ENCODE measurements at places on chromosomes 2 and 18.

GRCh38 chr2:238865015-238865719, 17.3 kb downstream of the TWIST2 start:
- no peak for DNase-seq

- no peak for DNase-seq
These were observed 1.1 kb upstream of the B3GNT2 start for GRCh38 chr2:62194558-62195420.

GRCh38 chr18:38843291-38843690, 1277.7 kb upstream of the CELF4 start:
- DNase-seq, result no peak

DNA sequence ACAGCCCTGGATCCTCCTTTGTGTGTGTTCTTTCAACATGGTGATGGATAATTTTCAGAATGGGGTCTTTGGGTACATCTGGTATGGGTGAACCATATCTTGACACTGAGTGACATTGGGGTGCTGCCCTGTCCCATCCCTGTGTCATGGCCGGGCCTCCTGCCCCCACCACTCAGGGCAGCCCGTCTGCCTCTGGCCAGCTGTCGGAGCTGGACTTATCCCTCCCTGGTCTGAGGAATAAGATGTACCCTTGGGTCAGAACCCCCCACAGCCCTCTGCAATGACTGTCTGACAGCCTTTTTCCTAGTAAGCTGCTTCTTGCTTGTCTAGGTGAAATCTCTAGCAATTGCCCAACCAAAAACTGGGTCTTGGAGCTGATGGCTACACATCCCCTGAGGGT, 142.9 kb downstream of the SH3RF3 start:
- no peak for DNase-seq

GRCh38 chr18:24089515-24090337, 49.1 kb upstream of the CABYR start:
- DNase-seq, result no peak

GRCh38 chr2:169759987-169760386, 26.4 kb downstream of the KLHL23 start:
- DNase-seq, result no peak

DNA sequence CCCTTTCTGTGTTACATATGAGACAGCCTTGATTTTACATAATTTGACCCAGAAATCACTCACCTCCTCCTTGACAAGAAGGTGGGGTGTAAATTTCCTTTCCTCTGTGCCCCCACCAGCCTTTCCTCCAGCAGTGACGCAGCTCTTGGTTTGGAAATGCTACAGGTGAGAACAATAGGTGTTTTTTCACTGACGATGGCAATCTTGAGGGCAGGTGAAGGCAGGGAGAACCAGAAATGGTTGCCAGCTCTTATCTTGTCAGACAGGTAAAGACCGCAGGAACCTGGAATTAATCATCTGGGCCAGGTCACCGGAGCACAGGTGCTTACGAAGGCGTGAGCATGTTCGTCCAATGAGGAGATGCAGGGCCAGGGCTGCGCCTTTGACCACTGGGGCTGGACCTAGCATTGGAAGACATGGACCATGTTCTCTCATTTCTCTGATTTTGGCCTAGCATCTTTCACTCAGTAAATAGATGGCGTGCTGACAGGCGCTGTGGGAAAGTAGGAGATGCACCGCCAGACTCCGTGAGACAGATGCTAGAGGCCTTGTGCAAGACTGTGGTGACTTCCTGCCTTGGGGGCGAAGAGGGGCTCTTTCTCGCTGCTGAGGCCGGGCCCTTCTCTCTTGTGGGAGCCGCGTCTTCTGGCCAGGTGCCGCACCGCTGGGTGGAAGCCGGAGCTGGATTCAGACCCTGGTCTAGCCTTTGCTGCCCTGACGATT, 4.0 kb downstream of the CIDEA start:
- DNase-seq, result no peak

DNA sequence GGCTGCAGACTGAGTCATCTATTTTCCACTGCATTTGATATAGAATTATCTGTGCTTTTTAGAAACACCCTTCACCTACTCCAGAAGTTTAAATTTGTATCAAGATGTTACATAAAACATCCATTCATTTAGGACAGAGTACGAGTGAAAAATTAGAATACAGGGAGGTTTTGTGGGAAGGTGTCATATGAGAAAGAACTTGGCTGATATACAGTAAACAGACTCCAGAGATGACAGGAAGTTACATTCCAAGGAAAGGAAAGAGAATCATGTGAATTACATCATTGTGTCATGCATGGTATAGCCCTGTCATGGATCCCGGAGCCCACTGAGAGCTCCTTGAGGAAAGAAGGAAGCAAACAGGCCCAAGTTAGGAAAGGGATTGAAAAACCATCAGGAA, 341.5 kb upstream of the PKDCC start:
- no peak for DNase-seq

- no peak for DNase-seq
These were observed 28.0 kb downstream of the ST6GAL2 start for GRCh38 chr2:106857882-106858478.

- no peak for DNase-seq
These were observed 33.1 kb downstream of the NETO1 start for GRCh38 chr18:72834731-72835130.

- no peak for DNase-seq
These were observed 12.2 kb upstream of the NPAS2 start for GRCh38 chr2:100807707-100808106.

- DNase-seq, result no peak
These were observed 211.4 kb upstream of the THUMPD2 start for GRCh38 chr2:39990335-39990900.

DNA sequence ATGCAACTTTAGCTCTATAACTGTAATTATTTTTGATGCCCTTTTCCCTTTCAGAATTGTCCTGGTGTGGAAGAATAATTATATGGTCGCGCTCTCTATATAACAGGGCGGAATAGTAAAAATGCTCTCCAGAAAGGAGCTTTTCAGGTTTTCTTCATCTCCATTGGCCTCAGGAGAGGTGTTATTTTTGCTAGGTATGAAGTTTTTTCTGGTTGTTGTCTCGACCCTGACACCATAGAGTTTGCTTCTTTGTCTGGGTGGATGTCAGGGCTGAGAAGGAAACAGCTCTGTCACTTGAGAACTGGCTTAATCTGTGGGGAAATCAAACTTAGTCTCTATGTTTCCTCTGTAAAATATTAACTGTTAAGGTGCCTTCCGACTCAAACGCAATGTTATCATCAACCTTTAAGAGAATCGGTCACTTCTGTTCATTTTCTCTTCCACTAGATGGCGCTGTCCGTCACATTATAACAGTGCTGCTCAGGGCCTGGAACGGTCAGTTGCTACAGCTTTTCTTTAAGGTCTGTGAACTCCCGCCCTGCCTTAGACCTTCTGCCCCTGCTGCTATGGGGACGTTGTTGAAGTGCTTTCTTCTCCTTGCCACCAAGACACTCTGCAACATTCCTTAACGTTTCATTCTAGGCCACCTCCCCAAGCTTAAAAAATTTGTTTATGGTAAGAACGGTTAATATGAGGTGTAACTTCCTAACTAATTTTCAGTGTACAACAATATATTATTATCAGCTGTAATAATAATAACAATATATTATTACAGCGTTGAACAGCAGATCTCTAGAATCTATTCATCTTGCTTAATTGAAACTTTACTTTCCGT, 23.8 kb upstream of the SERPINB12 start:
- peak; percentile 41 for DNase-seq

GRCh38 chr2:4175343-4175742, 472.0 kb downstream of the DCDC2C start:
- no peak for DNase-seq

DNA sequence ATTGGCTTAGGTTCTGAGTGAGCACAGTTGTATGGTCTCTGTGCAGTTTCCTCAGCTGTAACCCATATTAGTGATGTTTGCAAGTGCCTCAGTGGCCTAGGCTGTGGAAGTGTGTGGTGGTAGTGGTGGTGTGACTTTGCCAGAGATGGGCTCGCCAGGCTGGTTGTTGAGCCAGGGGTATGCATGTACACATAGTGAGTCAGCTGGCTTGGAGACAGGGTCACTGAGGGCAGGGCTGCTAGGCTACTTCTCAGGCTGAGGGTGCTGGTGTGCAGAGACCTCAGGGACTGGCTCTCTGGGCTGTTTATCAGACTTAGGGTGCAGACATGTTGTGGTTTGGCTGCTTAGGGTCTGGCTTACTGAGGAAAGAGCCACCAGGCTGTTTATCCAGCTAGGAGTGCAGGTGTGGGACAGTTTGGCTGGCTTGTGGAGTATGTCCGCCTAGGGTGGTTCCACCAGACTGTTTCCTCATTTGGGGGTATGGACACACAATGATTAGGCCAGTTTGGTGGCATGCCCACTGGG, 15.0 kb downstream of the APLF start:
- no peak for DNase-seq

GRCh38 chr2:14933753-14934152, 301.2 kb downstream of the LRATD1 start:
- DNase-seq, result no peak

DNA sequence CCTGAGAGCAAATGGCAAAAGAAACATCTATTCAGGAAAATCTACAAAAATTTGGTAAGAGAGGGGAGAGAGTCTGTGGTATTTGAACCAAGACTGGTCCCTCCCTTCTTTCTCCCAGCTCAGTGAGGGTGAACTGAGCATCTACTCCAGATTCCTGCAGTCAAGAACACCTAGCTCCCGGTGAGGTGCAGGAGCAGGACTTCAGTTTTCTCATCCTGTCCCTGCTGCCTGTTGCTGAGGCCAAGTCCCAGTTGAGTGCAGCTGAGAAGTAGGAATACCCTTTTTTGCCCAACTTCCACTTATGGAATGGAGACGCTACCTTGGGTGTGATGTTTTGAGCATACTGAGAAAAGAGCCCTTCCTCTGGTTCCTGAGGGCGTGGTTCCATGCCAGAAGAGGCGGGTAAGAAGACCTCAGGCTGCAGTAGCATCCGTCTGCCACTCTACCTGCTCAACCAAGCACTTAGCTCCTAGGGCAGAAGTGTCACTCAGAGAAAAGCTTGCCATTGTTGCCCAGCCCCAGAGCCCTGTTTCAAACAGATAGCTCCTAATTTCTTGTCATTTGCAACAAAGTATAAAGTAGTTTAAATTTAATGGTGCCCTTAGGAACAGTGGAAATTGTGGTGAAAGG, 112.9 kb downstream of the SOS1 start:
- DNase-seq, result no peak

DNA sequence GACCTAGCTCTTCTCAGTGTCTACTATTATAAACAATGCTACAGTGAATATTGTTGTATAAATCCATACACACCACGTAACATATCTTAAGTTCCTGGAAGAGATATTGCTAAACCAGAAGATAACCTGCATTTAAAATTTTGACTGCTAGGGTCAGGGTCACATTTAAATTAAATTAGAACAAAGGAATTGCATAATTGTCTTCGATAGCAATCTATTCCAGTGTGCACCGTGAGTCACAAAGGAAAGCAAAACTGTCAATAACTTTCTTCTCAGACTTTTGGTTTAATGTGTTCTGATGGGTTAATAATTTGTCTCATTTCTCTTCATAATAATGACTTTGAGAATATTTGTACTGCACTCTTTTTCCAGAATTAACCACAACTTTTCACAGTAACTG, 4.2 kb downstream of the GEN1 start:
- no peak for DNase-seq

- no peak for DNase-seq
These were observed 46.8 kb upstream of the DNMT3A start for GRCh38 chr2:25388491-25388890.

GRCh38 chr2:225893151-225893550, 493.6 kb downstream of the NYAP2 start:
- DNase-seq, result no peak

GRCh38 chr2:161102770-161103450, 57.3 kb upstream of the TANK start:
- DNase-seq, result peak; percentile 18

DNA sequence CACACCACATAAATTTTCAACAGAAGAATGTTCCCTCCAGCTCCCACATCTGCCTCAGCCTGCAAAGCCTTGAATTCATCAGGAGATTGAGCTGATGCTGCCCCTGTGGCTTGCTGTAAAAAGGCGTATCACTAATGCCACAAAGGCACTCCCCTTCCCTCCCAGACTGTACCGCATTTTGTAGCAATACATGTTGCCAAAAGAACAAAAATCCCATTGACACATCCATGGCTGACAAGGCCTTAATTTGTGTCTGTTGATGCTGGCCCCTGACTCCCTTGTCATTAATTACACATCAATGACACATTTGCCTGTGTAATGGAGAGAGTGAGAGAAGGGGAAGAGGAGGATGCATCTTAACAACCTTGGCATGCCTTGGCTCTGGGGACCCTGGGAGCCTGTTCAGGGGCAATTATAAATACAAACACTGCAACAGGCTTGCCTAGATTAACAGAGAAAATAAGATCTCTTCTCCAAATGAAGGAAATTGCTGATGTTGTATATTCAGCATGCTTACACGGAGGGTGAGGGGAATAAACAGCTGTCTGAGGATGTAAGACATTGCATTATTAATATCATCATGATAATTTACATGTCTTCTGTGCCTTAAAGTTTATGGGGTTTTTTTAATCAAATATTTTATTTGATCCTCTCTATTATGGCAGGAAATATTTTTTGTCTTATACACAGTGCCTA, 264.0 kb downstream of the SUCLG1 start:
- DNase-seq, result no peak

- no peak for DNase-seq
These were observed 137.6 kb downstream of the MYO1B start for GRCh38 chr2:191382801-191383200.

GRCh38 chr2:232075080-232075479, 113.6 kb downstream of the DIS3L2 start:
- DNase-seq, result no peak

DNA sequence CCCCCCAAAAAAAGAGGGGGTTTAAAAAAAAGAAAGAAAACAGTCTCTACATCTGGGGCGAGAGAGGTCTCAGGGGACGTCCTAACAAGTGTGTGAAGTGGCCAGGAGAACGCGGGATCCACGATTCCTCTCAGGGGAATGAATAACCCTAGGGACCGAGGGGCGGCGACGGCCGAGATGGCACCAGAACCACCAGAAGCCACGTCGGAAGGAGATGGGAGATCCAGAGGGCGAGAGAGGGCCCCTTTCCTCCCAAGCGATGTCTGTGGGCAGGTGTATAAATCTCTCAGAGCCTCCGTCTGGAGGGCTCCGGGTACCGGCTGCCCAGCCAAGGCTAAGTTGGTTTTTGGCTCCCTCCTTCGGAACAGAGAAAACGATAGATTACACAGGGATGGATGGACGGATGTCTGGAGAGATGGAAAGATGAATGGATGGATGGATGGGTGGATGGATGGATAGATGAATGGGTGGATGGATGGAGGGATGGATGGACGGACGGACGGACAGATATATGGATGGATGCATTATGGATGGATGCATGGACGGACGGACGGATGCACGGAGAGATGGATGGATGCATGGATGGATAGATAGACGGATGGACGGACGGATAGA, 1.7 kb downstream of the EPHA4 start:
- no peak for DNase-seq

DNA sequence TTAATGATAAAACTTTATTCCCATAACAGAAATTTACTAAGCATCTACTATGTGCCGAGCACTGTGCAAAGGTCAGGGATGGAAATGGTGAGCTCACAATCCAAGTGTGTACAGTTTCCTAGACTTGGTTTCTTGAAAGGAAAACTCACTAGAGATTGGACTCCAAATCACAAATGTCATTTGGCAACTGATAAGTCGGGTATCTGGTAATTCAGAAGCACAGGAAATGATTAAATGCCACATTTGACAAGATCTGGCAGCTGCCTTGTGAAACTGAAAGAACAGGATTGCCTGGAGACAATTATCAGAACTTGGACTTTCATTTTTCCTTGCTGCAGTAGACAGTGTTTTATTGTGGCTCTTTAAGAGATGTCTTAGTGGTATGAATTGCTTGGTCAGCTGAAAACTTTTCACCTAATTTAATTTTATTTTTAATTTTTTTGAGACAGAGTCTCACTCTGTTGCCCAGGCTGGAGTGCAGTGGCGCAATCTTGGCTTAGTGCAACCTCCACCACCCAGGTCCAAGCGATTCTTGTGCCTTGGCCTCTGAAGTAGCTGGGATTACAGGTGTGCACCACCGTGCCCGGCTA, 19.2 kb downstream of the ITGA6 start:
- no peak for DNase-seq
